Right atrium auricular region (tissue), 2 donors: ENCODE measurements at places on chromosomes 11 and 22. TPM values are rescaled to one million over a fixed set of nuclear protein-coding genes. Genes with fewer than 3 reads are reported as not detected.

GRCh38 chr11:6646576-6646917 lies 9.1 kb downstream of the DCHS1 start:
- DNase-seq, result peak; percentile 60

DNA sequence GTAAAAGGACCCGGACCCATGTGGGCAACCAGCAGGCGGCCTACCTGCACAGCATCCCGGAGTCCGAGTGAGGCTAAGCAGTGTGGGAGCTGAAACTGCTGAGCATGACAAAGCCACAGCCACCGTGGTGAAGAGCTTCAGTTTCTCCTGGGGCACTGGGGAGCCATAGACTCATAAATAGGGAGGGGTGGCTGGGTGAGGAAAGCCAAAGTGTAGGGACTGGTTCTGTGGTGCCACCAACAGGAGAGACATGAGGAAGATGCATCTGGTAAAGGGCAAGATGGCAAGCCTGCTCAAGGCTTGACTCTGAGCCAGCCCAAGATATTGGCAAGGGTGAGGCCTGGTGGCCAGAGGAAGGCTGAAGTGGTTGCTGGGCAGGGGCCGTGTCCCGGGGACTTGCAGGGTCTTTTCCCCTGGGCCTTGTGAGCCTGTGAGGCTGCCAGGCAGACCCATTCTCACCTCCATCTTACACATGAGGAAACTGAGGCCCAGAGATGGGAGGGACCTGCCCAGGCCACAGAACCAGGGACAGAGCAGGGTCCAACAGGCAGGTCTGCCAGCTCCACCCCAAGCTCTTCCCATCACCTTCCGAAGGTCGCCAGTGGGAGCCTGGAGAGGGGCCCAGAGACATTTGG lies 30.4 kb downstream of the CYTH4 start:
- DNase-seq, result no peak

Gene SCN2B
- total RNA-seq, result 8.2 TPM

- DNase-seq, result no peak
Measured at GRCh38 chr11:95565724-95566141, 223.8 kb downstream of the FAM76B start.

DNA sequence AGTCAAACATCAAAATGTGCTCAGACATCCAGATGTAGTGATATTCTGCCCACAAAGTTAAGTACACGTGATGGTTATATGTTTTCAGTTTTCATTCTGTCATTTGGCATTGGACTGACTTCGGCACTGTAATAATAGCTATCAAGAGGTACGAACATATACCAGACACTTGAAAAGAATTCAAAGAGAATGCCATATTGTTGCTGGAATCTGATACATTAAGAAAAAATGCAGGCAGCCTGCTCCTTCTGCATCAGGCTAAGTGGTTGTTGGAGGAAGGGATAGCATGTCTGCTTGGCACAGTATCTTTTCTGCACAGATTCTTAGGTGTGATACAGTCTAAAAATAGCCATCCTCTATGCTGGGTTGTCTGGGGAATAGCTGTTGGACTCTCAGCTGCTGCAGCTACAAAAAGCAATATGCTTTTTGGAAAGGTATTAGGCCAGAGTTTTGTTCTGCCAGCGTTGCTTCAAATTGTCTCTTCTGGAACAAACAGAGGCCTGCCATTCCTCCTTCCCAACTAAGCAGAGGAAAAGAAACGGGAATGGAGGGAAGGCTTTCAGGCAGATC lies 892.6 kb downstream of the TBC1D22A start:
- no peak for DNase-seq

DNA sequence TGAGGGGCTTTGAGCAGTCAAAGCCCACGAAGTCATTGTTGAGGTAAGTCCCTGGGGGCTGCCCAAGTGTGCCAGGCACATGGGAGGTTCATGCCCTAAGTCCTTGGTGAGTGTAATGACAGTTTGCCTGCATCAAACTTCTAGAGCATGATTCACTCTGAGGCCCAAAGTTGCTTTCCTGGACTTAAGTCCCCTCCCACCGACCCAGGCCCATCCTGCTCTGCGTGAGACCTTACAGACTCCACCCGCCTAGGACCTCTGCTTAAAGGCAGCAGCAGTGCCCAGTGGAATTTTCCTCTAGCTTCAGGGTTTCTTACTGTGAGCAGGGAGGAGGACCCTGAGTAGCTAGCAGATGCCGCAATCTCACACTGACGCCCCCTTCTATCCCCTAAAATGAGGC lies 5.7 kb upstream of the PVALB start:
- DNase-seq, result no peak

- no peak for DNase-seq
Measured at GRCh38 chr22:31995046-31995445, 48.0 kb upstream of the SLC5A1 start.

DNA sequence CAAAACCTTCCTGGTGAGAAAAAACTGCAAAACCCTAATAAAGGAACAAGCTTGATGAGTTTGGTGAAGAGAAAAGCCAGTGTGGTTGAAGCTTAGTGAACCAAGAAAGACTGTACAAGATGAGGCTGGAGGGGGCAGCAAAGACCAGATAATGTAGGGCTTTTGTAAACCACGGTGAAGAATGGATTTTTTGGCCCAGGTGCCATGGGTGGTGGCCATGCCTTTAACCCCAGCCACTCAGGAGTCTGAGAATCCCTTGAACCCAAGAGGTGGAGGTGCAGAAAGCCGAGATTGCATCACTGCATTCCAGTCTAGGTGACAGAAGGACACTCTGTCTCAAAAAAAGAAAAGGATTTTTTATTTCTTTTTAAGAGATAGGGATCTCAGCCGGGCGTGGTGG lies 5.0 kb upstream of the ZDHHC5 start:
- DNase-seq, result no peak

DNA sequence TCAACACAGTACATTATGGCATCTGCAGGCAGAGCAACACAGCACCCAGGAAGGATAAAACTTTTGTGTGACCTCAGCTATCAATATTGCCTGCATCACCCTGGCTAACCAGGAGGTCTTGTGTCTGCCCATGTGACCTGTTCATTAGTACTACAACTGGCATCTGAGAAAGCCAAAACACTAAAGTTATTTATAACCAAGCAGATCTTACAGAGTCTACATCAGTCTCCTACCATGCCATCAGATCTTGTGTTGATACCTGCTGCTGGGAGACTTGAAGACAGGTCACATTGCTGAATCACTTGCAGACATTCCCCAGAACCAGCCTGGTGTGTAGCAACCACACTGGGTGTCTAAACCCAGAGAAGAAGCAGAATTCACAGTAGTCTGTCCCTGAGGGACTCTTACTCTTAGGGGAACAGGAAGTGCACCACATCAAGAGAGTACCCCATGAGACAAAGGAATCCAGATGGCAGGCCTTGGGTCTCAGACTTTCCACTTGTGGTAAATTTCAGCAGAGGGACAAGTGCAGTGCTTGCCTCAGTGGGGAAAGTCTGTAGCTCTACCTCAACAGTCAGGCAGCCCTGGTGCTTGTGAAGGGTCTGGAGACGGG lies 7.0 kb downstream of the OR9G1 start:
- no peak for DNase-seq

DNA sequence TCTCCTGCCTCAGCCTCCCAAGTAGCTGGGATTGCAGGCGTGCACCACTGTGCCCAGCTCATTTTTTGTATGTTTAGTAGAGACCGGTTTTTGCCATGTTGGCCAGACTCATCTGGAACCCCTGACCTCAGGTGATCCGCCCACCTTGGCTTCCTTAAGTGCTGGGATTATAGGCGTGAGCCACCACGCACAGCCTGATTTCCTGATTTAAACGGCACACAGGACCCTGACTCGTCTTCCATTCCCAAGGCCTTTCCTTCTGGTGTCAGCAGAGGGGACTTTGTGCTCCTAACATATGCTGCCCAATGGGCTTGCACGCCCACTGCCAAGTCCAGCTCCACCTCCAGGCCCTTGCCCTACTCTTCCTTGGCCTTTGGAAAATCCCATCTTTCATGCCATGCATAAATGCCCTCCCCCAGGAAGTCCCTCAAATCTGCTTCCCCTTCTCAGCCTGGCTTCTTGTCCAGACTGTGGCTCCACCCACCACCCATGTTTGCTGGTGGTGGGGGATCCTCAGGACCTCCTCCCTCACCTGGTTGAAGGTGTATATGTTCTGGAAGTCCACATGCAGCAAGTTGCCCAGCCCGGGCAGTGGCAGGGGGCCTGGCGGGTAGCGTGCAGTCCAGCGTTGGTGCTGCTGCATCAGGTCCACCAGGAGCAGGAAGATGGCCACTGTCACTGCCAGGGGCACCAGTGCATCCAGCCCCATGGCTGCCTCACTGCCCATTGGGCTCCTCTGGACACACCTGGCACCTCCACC lies 23.9 kb upstream of the CYP2D6 start:
- no peak for DNase-seq

- no peak for DNase-seq
Measured at GRCh38 chr11:11477695-11478420, 124.8 kb upstream of the CSNK2A3 start.

Gene OR51B2
- total RNA-seq, result not detected

DNA sequence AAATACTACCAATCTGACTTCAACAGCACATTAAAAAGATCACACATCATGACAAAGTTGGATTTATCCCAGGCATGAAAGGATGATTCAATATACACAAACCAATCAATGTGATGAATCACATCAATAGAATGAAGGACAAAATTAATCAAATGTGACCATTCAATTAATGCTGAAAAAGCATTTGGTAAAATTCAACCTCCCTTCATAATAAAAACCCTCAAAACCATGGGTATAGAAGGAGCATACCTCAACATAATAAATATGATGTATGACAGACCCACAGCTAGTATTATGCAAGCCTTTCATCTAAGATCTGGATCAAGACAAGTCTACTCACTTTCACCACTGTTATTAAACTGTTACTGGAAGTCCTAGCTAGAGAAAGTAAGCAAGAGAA lies 921.7 kb upstream of the RAG2 start:
- no peak for DNase-seq

Gene MED17
- total RNA-seq, result 15.9 TPM

DNA sequence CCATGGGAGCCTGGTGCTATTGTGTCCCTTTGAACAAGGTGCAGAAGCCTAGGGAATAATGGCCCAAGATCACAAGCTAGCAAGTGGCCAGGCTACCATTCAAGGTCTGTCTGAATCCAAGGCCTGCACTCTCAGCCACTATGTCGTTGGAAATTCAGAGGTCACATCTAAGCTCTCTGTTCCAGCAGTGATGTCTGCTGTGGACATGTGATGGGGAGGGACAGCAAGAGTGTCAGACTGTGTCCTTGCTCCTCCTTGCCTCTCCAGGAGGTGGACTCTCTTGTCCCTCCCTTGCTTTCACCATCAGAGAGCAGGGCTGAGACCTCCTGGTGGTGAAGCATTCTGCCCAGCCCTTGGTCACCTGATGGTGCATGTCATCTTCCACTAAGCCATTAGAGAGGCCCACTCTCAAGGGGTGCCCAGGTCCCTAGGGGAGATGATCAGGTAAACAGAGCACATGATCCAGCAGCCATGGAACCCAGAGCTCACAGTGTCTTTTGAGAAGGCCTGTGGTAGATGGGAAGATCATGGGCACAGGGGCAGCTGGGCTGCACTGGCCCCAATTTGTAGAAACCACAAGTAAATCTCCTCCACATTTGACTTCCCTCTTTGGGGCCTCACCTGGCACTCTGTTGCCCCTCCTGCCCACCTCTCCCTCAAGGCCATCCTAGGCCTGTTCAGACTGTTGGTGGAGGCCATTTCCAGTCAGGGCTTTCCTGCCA lies 37.1 kb upstream of the SUSD2 start:
- no peak for DNase-seq

DNA sequence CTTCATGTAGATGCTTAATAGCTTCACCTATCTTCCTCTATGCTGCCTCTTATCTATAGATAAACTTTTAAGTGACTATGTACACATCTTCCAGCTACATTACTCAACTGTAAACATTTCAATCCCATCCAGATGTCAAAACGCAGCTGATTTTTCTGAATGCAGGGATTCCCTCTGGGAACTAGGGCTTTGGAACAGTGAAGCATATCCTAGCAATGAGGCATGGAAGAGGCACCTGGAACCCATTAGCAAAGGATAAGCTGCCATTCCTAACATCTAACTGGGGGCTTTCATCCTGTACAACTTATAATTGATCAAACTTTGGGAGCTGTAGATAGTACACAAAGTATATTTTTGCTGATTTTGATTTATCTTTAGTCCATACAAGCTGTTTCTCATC lies 40.8 kb upstream of the OPCML start:
- no peak for DNase-seq

GRCh38 chr11:112523951-112524350 lies 263.3 kb upstream of the PLET1 start:
- DNase-seq, result no peak

DNA sequence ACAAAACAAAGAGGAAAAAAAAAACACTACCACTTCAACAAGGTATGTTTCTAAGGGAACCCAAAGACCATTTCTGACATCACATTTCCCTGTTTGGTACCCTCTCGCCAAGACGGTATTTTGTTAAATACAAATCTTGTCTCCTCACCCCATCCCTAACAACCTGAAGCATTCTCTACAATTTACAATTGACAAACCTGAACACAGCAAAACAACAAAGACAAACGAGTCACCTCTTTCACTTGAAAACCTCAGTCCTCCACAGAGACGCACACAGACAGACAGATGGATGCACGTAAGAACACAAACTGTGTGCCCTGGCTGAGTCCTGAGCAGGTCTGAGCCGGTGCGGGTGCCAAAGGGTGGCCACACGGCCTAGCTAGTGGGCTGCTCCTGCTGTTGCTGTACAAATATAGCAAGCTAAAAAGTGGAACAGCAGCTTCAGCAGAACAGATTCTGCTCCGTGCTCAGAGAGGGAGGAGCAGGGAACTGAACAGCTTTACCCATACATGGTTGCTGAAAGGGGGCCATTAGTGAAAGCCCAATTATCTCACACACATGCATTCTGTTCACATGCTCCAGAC lies 28.5 kb downstream of the CELF1 start:
- DNase-seq, result peak; percentile 56

- no peak for DNase-seq
Measured at GRCh38 chr11:134452026-134452837, 40.2 kb upstream of the B3GAT1 start.

GRCh38 chr11:85750646-85751045 lies 60.3 kb downstream of the SYTL2 start:
- DNase-seq, result no peak

- DNase-seq, result no peak
Measured at GRCh38 chr11:6270584-6271246, 11.1 kb downstream of the CCKBR start.

Gene RCN1
- total RNA-seq, result 27.7 TPM

DNA sequence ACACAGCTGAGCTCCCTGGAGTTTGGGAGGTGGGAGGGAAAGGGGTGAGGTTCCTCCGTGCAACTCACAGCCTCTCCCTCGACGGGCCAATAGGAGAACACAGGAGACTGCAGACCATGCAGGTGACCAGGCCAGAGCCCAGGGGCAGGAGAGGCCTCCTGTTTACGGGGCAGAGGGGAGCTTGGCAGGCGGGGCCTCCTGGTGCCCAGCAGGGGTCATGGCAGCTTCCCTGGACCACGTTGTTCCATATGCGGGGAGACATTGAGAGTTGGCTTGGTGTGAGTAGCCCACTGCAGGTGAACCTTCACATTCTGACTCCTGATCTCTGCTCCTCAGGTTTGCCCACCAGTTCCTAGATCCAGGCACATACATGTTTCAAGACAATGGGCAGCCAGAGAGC lies 19.3 kb upstream of the XKR3 start:
- no peak for DNase-seq
